ENCODE measurements at places on chromosomes 2 and 18. TPM values are rescaled to one million over a fixed set of nuclear protein-coding genes. Genes with fewer than 3 reads are reported as not detected.

ZNF514 gene
- 7.6 TPM for total RNA-seq

TMEM185B gene
- total RNA-seq: 48.4 TPM

FEV gene
- total RNA-seq: not detected

PLEKHH2 gene
- total RNA-seq: 1.5 TPM

ZBTB7C gene
- total RNA-seq: 0.23 TPM

TMEM247 gene
- total RNA-seq: not detected

DYNAP gene
- not detected for total RNA-seq

BAZ2B gene
- 4.6 TPM for total RNA-seq
